NCI-H526 (cell line): ENCODE measurements at places on chromosomes 12 and 14.

GRCh38 chr12:34097213-34097612, 74.9 kb downstream of the ALG10 start:
- no peak for DNase-seq

- no peak for DNase-seq
These were observed 76.7 kb downstream of the SRGAP1 start for GRCh38 chr12:63921157-63921556.

DNA sequence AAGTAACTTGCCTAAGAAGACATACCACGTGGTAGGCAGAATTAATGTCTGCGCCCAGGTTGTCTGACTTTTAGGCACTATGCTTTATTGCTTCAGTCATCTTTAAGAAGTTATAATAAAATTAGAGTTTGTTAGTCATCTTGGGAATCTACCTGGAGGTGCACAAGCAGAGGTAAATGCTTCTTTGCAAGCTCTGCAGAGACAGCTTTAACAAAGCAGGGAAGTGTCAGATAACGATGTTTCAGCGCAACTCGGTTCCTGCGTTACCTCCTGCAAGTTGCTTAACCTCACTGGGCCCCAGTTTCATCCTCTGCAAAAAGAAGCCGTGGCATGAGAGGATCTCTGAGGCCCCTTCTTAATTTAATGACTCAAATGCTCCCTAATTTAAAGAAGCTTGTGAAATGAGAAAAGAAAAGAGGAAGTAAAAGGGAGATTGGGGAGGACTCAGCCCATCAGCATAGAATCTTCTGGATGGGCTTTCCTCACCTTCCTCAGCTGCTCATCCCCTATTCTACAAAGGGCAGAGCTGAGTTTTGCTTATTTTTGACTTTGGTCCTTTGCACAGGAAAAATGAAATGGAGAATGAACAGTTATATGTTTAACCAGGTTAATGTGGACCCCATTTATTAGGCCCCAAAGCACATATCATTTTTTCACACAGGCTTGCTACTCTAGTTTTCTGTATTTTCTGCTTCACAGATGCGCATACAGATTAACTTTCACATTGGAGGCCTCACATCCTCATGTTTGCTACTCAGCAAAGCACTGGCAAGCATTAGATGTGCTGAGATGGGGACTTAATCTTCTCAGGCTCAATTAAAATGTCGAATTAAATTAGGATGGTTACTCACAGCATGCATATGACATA, 5.1 kb downstream of the ARHGDIB start:
- no peak for DNase-seq

GRCh38 chr12:114812858-114813761, 129.1 kb upstream of the TBX3 start:
- peak; percentile 89 for DNase-seq

GRCh38 chr12:61188801-61189595, 1071.2 kb upstream of the USP15 start:
- DNase-seq: no peak

GRCh38 chr12:6551063-6551461, 4.8 kb downstream of the IFFO1 start:
- no peak for DNase-seq

DNA sequence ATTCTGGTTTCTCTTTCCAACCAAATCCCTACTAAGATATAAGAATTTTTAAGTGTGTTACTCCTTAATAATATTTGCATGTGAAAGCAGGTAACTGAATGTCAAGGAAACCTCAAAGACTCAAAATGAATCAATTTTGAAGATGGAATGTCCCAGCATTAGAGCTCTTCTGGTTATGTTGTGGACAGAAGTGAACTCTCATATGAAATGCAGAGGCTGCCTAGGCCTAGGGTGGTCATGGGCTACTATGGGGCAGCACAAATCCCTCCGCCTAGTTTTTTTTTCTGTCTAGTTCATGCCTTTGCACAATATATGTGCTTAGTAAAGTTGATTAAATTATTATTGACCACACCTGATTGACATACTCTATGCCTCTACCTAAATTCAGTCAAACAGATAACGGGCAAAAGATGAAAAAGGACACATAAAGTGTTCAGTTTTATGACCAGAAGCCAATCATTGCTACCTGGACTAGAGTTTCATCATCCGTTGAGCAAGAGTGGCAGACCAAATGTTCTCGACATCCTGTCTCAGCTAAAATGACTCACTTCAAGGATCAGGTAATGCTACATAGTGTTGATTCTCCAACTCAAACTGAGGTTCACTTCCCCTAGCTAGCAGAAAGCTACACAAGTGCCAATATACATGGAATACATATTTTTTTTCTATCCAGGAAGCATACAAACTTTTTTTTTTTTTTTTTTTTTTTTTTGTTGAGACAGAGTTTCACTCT, 1211.4 kb downstream of the VRK1 start:
- DNase-seq: no peak

DNA sequence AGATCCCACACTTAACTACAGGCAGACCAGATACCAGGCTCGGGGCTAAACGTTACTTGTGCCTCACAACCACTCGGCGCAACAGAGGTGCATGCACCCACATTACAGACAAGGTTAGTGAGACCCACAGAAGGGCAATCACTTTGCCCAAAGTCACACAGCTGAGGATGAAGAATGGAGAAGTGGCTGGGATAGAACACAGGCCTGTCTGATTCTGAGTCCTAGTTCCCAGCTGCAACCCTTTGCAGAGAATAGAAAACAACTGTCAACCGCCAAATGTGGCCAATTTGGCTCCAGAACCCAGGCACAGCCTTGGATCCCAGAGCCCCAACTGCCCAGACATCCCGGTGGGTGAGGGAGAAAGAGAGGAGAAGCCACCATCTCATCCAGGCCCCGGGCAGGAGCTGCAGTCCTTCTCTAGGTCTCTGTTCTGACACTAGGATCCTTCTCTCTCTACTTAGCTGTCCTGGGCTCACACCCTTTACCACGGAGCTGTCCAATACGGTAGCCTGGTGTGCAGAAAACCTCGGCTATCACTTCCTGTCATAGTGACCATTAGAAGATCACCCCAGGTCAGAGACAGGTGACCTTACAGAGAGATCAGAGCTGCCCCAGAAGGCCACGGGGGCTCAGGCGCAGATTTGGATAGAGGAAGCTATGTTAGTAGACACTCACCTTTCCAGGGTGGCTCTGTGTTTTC, 59.1 kb downstream of the FAM222A start:
- peak; percentile 35 for DNase-seq

DNA sequence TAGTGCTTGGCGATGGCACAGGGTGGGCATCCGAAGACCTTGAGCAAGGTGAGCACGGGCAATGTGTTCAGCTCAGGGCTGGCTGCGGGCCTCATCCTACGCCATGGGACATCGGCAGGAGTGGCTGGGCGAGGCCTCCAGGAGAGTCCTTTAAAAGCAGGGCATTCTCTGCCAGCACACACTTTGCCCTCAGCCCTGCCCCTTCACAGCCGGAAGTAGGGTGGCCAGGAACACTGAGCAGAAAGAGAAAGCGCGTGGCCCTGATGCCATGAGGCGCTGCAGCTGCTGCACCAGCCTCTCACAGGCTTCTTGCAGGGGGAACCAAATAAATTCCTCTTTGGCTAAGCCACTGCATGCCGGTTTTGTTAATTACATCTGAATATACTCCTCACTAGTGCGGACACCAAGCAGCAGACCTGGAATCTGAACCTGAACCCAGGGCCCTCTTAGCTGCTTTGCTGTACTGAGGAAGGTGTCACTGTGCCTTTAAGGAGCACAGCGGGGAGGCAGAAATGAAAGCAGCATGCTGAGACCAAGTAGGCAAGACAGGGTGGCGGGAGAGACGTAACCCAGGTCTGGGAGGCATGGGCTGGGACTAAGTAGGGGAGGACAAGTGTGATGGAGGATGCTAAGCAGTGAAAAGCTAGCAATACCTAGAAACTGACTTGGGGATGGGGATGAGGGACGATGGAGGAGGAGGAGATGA, 155.2 kb downstream of the TTC7B start:
- DNase-seq: no peak

DNA sequence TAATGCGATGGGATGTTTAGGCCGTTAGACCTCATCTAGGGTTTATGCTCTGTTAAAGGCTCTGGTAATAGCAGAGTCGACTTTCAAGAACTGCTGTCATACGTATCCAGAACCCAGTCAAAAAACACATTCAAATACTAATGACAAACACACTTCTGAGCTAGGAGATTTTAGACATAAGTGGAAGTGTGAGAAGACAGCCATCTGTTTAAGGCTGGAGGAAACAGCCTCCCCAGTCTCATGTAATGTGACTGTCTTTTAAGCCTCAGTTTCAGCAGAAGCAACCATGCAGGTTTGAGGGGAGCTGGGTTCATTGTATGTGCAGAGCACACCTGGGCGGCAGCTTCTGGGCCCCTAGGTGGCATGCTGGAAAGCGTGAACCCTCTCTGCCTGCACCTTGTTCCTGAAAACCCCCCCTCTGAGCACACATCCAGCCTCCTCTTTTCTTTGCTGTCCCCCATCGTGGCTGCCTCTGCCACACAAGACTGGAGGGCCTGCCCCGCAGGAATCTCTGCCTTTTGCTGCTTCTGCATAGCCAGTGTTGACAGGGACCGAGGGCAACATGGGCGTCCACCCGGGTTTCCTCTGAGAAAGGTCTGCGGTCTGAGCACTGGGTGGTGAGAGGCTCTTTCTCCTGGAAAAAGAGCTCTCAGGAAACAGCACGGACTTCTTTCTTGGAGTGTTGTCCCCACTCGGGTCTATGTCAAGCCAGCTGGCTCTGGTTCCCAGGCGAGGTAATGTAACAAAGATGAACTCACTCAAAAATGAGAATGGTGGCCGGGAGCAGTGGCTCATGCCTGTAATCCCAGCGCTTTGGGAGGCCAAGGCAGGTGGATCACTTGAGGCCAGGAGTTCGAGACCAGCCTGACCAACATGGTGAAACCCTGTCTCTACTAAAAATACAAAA, 11.6 kb downstream of the WNT5B start:
- DNase-seq: no peak

GRCh38 chr12:21797539-21797938, 23.0 kb upstream of the KCNJ8 start:
- DNase-seq: no peak

- peak; percentile 40 for DNase-seq
These were observed 28.4 kb downstream of the DIP2B start for GRCh38 chr12:50533203-50533584.

DNA sequence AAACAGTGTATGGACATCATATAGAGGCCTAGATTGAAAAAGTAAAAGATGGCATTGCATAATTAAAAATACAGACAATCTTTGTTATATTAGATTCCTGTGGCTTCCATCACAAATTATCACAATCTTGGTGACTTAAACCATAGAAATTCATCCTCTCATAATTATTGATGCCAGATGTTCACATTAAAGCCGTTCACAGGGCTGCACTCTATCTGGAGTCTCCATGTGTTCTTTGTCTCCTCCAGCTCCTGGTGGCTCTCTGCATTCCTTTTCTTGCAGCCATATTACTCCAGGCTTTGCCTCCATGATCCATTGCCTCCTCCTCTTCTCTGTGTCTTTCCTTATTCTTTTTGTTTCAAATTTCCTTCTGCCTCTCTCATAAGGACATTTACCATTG, 875.7 kb upstream of the USP15 start:
- no peak for DNase-seq

DNA sequence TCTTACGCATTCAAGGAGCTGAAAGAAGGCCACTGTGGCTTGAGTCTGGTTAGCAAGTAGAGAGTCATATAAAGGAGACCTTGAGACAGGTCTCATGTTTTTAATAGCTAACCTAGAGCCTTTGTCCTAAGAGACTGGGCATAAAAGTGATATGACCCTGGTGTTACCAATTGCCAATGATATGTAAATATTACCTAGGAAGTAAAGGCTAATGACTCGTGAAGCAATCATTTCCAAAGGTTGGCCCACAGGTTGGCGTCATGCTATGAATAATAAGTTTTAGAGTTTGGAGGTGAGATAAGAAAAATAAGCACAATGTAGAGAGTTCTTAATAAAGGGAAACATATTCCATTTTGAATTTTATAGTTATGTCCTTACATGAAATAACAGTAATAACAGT, 116.6 kb upstream of the PLEKHA5 start:
- DNase-seq: no peak
